ENCODE measurements at places on chromosomes 2 and 18. TPM values are rescaled to one million over a fixed set of nuclear protein-coding genes. Genes with fewer than 3 reads are reported as not detected.

GAREM2 gene
- 2.2 TPM for total RNA-seq

CYRIA gene
- 4.9 TPM for total RNA-seq

- no peak overlapping the region for H3K4me3 ChIP-seq
- no peak for DNase-seq
- no peaks in the 10 kb centered on the region for H3K36me3 ChIP-seq
- H3K27me3 ChIP-seq = peaks cover 24% of the 10 kb centered on the region
- H3K4me1 ChIP-seq = no peaks in the 10 kb centered on the region
- H3K27ac ChIP-seq = no peak overlapping the region
Measured at GRCh38 chr2:11661891-11662435, 8.0 kb downstream of the NTSR2 start.

DNA sequence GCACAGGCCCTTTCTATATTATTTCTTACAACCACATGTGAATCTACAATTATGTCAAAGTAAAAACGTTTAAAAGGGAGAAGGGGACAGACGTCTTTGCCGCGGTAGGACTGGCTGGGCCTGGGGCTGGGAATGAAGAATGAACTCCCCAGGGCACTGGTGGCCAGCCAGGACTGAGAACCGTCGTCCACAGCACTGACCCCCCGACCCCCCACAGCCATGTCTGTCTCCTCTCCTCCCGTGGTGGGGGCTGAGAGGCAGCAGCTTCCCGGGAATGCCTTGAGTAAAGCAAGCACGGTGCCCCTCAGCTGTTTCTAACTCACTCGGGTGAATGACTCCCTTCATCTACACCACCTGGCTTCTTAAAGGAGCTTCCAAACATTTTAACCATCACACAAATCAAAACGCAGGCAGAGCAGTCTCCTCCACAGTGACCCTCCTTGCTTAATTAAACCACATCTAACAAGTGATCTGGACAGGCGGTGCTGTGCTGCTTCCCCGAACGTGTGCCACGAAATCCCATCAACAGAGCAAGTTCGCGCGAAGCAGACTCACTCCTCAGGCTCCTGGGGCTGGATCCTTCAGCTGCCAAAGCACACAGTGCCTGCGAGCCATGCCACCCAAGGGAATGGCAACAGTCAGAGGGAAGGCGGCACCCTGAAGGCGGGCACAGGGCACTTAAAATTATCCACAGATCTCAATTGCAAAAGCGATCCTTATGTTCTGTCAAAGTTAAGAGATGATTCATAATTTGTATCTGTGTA is 217.7 kb downstream of the EIPR1 start:
- no peak overlapping the region for H3K4me3 ChIP-seq
- H3K27me3 ChIP-seq = no peaks in the 10 kb centered on the region
- H3K27ac ChIP-seq = no peak overlapping the region
- H3K4me1 ChIP-seq = no peaks in the 10 kb centered on the region
- no peak for DNase-seq

GRCh38 chr18:21468514-21469164 is 131.9 kb downstream of the ESCO1 start:
- no peak overlapping the region for H3K4me3 ChIP-seq
- H3K36me3 ChIP-seq = no peaks in the 10 kb centered on the region
- H3K27ac ChIP-seq = no peak overlapping the region
- H3K4me1 ChIP-seq = no peaks in the 10 kb centered on the region
- H3K27me3 ChIP-seq = no peaks in the 10 kb centered on the region

- H3K4me3 ChIP-seq = peak overlapping the region; percentile 84
- H3K36me3 ChIP-seq = no peaks in the 10 kb centered on the region
- peaks cover 20% of the 10 kb centered on the region for H3K4me1 ChIP-seq
- DNase-seq = no peak
Measured at GRCh38 chr2:19362094-19362754, 3.8 kb upstream of the OSR1 start.

GRCh38 chr2:85753525-85754312 is at the start of gene ATOH8:
TSS of gene ATOH8 (plus strand) at chr2:85753991. CDS start at chr2:85754190, 199 bp downstream.
- peaks cover 17% of the 10 kb centered on the region for H3K27me3 ChIP-seq
- peak within 1 kb of the TSS; percentile 69 for H3K4me3 ChIP-seq
- no peak within 1 kb of the TSS for H3K27ac ChIP-seq
- no peaks in the 10 kb centered on the region for H3K36me3 ChIP-seq

DNA sequence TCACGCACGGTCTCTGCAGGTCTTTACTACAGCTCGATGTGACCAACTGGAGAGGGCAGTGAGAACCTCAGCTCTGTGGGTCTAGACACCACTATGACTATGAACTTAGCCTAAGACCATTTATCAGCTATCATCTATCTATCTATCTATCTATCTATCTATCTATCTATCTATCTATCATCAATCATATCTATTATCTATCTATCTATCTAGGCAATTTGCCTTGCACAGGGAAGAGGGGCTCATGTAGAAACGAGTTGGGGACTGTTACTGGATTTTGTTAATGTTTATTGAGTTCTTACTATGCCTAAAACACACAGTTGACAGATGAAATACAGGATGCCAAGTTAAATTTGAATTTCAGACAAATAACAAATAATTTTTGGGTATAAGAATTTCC is 41.1 kb upstream of the TLK1 start:
- H3K4me1 ChIP-seq = no peaks in the 10 kb centered on the region
- no peak overlapping the region for H3K27ac ChIP-seq
- DNase-seq = no peak
- no peak overlapping the region for H3K4me3 ChIP-seq
- H3K36me3 ChIP-seq = no peaks in the 10 kb centered on the region
- H3K27me3 ChIP-seq = no peaks in the 10 kb centered on the region

- no peak for DNase-seq
- H3K27me3 ChIP-seq = no peaks in the 10 kb centered on the region
- H3K36me3 ChIP-seq = no peaks in the 10 kb centered on the region
- H3K4me3 ChIP-seq = no peak overlapping the region
Measured at GRCh38 chr2:42965196-42965595, 172.8 kb upstream of the HAAO start.

DNA sequence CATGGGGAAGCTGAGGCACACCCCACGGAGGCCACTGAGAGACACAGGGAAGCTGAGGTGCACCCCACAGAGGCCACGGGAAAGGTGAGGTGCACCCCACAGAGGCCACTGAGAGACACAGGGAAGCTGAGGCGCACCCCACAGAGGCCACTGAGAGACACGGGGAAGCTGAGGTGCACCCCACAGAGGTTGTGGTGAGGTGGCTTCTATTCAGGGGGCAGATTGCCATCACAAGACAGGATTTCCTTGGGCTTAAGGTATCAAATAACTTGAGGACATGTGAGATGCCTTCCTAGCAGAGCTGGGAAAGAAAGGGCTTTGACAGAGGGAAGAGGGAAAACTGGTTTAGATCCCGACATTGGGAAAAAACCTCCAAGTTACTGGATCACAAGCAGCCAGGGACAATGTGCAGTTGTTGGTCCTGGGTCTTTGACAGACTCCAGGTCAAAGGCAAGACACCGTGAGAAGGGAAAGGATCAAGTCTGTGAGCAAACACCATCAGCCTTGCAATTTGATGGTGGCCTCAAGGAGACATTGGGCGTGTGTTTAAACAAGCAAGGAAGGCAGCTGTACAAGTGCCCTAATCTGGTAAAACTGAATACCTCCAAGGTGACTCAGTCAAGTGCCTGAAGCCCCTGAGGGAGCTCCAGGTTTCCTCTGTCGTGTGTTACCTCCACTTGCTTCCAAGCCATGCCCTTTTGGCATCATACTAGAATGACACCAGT is 133.2 kb upstream of the EPAS1 start:
- peak; percentile 52 for DNase-seq
- H3K27ac ChIP-seq = peak overlapping the region; percentile 29
- H3K27me3 ChIP-seq = no peaks in the 10 kb centered on the region
- H3K4me3 ChIP-seq = peak overlapping the region; percentile 7
